ENCODE measurements at places on chromosomes 12 and 14. TPM values are rescaled to one million over a fixed set of nuclear protein-coding genes. Genes with fewer than 3 reads are reported as not detected.

PCED1B gene
- 107 TPM for total RNA-seq

DNA sequence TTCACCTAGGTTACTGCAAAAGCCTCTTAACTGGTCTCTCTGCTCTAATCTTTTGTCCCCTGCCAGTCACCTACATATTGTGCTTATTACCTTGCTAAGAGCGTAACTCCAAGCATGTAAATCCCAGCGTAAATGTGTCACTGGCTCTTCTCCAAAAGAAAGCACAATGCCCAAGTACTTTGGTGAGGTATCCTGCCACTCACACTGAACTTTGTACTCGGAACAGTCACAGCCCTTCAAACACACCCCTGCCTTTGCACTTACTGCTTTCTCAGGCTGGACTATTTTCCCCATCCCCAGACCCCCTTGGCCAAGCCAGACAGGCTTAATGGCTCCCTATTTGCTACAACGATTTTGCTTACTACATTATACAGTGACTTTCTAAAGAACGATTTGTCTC lies 31.7 kb downstream of the GALNT4 start:
- ATAC-seq = no peak

DNA sequence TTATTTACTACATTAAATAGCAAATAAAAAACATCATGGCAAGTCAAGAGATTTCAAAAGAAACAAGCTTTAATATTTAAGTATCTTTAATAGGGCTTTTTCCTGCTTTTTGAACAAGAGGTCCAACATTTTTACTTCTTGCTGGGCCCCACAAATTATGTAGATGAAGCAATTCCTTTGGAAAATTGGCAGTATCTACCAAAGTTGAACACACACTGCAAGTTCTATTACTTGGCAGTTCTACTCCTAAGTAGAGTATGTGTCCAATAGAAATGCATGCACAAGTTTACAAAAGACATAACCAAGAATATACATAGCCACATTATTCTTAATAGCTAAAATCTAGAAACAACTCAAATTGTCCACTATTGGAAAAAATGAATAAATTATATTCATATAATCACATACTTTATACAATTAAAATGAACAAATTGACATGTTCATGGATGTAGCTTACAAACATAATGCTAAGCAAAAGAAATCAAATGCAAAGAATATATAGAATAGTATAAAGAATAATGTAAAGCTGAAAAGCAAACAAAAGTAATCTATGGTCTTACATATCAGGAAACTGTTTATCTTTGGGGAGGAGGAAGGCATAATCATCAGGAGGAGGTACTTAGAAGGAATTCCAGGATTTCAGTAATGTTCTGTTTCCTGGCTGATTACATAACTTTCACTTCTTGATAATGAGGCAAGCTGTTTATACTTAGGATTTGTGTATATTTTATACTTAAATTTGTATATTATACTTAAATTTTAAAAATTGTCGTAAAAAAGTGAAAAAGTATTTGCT lies 6.5 kb upstream of the TMBIM4 start:
- ATAC-seq = no peak

TEX52 gene
- total RNA-seq = 0.35 TPM

DNA sequence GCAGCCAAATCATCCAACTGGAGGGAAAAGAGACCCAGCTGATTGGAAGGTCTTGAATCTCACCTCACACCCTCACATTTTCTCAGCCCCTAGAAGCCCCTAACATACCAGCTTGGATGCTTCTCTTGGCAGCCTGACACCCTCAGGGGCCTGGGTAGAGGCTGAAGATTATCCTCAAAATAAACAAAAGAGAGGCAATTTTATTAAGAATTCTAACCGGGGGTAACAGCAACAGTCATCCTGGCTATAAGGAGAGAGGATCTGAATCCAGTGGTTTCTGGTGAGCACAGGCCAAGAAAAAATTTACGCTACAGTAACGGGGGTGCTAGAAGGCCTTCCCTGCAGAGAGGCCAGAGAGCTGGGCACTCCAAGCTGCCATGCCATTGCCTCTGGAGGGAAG lies 21.6 kb downstream of the KRT76 start:
- ATAC-seq = no peak

GPATCH2L gene
- 83.8 TPM for total RNA-seq

RIMBP2 gene
- total RNA-seq = not detected

AICDA gene
- not detected for total RNA-seq

DNA sequence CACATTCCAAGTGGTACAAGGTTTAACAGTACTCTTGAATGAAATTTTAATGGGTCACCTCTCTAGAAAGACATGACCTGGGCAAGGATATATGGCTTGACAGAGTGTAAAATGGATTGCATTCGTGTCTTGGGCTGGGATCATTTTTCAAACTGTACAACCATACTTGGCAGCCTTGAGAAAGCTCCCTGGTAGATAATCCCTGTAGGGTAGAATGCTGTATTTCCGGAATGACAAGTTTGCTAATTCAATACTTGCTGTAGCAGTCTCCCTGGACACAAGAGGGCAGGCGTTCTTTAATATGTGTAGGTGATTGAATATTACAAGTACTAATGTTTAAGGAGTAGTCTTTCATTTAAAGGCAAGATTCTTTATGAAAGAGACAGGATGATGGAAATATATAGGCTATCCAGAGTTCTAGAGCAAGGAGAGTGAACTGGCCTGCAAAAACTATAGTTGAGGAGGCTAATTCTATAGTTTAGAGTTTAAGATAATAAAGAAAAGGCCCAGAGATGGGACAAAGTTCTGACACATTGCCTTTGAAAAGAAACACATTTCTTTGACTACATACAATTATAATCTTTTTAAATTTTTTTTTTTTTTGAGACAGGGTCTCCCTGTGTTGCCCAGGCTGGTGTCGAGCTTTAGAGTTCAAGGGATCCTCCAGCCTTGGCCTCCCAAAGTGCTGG lies 53.4 kb downstream of the PLBD1 start:
- no peak for ATAC-seq

DNA sequence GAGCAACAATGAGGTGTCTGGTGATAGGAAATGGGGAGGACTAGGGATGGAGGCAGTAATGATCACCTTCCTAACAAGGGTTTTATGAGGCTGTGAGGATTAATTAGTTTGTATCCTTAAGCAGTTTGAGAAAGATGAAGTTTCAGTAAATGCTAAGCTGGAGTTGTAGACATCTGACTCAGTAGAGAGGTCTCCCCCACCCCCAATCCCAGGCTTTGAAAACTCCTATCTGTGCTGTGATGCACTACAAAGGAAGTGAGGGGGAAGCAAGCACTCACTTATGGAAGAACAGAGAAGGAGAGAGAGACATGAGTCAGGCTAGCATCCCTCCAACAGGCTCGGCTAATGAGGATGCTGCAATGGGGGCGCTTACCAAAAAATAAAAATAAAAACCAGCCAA lies 5.5 kb upstream of the BCL11B start:
- no peak for ATAC-seq

DNA sequence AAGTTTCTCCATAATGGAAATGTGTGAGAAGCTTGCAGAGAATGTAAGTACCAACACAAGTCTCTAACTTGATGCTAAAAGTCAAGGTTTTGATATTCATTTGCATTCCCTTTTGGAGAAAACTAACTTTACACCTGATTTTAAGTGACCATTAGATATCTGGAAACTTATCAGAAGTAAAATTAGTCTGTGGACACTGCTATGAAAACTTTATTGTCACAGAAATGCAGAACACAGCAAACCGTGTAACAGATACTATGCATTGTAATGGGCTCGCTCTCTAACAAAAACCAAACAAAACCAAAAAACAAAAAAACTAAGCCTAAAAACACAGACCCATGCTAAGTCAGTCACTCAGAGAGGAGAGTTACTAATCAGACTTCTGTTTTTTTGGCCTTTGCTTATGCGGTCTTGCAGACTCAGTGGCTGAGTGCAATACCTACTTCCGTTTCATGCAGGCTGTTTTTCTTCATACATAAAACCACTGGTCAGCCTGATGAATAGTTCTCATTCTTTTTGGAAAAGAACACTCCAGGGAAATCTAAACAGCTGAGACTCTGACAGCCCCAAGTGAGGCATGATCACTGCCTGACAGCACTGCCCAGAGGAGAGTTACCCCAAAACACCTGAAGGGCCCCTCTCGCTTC lies 35.7 kb downstream of the NRDE2 start:
- ATAC-seq = no peak

DNA sequence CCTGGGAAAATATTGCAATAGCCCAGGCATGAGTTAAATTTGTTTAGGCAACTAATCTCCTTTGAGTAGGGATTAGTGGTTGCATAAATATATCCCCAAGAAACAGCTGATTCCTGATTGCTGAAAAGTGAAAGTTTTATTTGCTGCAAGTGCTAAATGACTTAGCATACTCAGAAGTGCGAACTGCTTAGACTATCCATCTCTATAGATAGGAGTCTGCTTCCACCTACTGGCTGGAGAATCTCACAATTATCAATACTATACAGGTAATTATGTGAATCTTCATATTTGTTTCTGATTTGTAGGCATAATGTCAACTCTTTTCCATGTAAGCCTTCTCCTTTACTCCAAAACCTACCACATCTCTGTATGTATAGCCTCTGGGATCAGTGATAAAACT lies 12.0 kb upstream of the SLCO1B3 start:
- no peak for ATAC-seq

DNA sequence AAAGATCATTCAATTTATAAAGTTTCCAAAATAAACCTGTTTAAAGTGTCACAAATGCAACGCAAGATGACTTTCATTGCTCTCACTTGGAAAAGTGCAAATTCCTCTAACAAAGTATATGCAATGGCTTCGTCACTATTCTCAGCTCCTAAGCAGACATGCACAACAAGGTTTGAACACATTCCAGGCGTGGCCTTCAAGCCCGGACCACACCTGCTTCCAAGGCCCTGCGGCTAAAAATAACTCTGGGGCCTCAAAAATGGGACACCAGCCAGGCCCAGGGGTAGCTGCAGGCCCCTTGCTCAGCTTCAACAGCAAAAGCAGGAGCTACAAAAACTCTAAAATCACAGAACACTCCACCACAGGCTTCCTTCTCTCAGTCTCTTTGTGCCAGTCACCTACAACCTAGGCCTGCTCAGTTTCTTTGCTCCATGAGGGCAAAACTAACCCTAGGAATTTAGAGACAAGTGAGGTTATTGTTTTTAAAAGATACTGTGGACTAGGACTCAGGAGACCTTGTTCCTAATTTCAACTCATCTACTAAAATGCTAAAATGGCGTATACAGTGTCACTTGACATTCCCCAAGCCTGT lies 29.3 kb downstream of the DUSP16 start:
- ATAC-seq = no peak

- ATAC-seq = no peak
Measured at GRCh38 chr12:132422381-132423043, 67.4 kb upstream of the FBRSL1 start.

DNA sequence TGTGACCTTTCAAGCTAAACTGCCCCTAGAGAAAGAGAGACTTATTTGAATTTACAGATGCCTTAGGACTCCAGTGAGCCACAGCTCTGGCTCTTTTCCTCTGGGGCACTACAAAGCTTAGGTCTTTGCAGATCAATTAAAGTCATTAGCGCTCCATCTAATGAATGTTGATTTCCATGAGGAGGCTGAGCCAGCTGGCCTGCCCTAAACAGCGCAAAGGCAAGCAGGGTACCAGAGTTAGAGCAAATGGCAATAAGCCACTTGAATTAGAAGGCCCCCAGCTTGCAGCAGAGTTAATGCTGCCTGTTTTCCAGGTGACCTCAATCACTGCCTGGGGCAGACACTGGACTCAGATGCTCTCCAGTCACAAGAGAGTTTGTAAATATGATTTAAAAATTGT lies 695.3 kb downstream of the DIO2 start:
- no peak for ATAC-seq

DNA sequence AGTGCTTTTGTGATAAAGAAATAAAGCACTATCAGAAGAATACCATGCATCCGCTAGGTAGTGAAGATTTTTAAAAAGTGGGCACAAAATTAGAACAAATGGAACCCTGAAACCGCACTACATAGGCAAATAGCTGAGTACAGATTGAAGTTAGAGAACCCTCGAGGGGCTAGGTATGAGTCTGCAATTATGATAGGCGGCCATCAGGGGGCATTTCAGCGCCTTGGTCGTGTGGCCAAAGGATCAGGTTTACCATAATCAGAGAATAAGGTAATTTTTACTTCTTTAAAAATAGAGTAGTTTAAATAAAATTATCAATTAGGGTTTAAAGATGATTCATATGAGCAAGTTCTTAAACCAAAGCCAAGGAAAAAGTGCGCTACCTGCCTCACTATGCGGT lies 129.8 kb downstream of the TMX1 start:
- ATAC-seq = no peak

DNA sequence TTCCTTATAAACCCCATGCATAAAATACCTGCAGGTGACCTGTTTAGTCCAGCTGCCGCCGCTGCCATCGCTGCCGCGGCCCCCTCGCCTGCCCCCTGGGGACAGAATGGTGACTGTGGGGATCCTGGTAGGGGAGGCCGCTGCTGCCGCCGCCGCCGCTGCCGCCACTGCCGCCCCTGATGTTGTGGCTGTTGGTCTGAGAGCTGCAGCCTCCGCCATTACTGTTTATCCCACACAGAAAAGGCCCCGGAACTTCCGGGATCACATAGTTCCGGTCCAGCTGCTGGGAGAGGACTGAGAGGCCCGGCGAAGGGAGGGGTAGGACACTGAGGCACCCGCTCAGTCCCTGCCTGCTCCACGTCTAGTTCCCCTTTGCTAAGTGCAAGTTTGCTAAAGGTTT lies 244.9 kb downstream of the C12orf50 start:
- no peak for ATAC-seq

IFNG-AS1 gene
- total RNA-seq = not detected

SERPINA5 gene
- total RNA-seq = not detected

DNA sequence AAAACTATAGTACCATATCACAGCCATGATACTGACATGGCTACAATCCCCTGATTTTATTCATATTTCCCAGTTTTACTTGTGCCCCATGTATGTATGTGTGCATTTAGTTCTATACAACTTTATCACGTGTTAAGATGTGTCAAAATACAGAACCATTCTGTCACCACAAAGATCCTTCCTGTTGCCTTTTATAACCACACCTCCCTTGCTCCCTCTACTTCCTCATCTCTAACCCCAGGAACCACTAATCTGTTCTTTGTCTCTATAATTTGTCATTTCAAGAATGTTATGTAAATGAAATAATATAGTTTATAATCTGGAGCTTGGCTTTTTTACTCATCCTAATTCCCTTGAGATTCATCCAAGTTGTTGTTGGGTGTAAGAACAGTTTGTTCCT lies 358.4 kb downstream of the DPF3 start:
- peak; percentile 92 for ATAC-seq

GRCh38 chr14:98867726-98868125 lies 404.3 kb downstream of the BCL11B start:
- no peak for ATAC-seq

DNA sequence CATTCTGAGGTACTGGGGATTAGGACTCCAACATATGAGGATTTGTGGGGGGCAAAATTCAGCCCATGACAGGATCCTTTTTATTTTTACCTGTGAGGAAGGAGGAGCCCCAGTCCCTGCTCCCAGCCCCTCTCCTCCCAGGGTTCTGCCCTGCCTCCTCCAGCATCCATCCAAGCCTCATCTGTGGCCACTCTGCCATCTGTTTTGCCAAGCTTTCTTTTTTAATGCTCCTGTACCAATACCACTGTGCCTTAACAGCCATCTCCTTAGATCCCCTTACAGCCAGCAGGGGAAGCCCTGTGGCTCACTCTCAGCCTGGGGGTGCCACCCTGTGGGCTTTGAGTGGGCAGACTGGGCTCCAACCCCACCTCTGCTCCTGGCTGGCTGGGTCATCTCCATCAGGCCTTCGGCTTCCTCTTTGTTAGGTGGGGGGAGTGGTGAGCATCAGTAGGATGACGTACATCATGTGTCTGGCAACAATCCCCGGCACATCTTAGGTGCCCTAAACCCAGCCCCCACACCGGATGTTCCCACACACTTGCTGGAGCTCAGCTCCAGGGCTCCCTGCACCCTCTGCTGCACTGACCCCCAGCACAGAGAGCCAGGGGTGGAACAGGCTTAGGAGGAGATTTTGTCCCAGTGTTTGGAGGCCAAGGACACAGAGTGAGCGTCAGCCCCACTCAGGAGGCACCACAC lies 40.2 kb downstream of the CYP46A1 start:
- ATAC-seq = no peak
